ENCODE measurements at places on chromosomes 1 and 21.

- peak; percentile 52 for DNase-seq
Observed at GRCh38 chr21:32411350-32412161, 950 bp upstream of the EVA1C start.

DNA sequence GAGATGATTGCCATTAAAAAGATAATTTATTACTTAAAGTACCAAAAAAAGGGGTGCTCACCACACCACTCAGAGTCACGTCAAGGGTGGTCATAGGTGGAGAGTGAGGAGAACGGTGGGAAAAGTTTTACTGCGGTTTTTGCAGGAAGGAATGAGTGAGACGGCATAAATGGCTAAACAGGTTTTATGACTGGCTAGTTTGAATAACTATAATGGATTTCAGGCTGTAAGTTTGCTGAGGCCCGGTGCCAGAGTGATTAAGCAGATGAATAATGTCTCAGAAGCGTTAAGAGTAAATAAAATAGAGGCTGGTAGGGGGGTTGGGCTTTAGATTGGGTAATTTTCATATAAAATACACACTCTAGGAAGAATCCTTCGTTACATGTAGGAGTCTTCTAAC lies 1337.8 kb downstream of the AMY1C start:
- DNase-seq: no peak

- DNase-seq: no peak
Observed at GRCh38 chr1:95197616-95198252, 36.3 kb upstream of the RWDD3 start.

- DNase-seq: no peak
Observed at GRCh38 chr1:18705811-18706210, 75.2 kb downstream of the PAX7 start.

GRCh38 chr1:56056438-56057287 lies 522.7 kb downstream of the PLPP3 start:
- DNase-seq: no peak

- DNase-seq: no peak
Observed at GRCh38 chr1:45802343-45803298, 791 bp upstream of the MAST2 start.

DNA sequence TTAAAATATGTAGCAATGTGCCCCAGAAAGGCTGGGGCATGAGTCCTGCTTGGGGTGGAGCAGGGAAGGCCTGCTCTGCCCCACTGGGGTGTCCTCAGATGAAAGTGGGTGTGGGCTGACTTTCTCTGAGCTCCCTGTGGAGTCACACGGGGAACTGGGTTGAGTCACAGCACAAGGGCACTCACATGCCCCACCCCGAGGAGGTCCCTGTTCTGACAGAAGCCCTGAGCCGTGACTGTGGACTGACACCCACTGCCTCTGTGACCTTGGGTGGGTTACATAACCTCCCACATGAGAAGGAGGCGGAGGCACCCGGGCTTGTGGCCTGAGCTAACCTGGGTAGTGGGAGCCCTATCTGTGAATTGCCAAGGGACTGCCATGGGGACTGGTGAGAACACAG lies 52.5 kb upstream of the TINAGL1 start:
- DNase-seq: no peak

DNA sequence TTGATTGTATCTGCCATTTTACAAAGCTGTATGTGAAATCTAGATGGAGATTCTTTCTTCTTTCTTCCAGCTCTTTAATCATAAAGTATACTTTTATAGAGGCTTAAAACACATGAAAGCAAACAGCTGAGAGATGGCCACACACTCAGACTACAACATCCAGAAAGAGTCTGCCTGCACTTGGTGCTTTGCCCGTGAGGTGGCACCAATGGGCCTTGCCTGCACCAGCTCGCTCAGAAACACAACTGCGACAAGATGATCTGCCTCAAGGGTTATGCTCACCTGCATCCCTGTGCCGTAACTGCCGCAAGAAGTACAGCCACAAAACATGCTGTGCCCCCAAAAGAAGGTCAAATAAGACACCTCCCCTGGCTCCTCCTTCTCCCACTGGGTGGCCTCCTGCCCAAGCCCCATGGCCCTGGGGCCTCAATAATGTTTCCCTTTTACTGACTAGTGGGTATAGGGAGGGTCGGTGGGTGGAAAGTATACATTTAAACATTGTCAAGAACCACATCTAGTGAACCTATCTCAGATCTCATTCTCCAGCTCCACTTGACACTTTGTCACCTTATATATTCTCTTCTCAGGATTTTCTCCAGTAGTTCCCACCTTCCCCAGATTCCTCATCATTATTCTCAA lies 66.7 kb upstream of the ANGPTL3 start:
- no peak for DNase-seq

- no peak for DNase-seq
Observed at GRCh38 chr21:45487161-45487806, 55.0 kb downstream of the SLC19A1 start.

DNA sequence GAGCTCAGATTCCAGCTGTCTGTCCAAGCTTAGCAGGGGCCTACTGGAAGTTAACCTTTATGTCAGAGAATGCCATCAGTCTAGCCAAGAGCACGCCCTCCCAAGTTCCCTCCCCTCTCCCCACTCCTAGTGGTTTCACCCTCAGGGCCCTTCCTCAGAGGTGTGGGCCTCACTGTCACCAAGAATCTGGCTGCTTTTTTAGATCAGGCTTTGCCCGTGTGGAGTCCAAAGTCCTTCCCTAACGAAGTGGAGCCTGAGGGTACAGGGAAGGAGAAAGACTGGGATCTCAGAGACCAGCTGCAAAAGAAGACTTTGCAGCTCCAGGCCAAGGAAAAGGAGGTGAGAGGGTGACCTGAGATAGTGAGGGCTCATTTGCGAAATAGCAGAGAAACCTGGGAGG lies 4.1 kb downstream of the C1orf74 start:
- no peak for DNase-seq

- DNase-seq: no peak
Observed at GRCh38 chr1:24179251-24179840, 7.7 kb downstream of the IFNLR1 start.

- DNase-seq: no peak
Observed at GRCh38 chr1:228194436-228194835, 13.4 kb upstream of the OBSCN start.

DNA sequence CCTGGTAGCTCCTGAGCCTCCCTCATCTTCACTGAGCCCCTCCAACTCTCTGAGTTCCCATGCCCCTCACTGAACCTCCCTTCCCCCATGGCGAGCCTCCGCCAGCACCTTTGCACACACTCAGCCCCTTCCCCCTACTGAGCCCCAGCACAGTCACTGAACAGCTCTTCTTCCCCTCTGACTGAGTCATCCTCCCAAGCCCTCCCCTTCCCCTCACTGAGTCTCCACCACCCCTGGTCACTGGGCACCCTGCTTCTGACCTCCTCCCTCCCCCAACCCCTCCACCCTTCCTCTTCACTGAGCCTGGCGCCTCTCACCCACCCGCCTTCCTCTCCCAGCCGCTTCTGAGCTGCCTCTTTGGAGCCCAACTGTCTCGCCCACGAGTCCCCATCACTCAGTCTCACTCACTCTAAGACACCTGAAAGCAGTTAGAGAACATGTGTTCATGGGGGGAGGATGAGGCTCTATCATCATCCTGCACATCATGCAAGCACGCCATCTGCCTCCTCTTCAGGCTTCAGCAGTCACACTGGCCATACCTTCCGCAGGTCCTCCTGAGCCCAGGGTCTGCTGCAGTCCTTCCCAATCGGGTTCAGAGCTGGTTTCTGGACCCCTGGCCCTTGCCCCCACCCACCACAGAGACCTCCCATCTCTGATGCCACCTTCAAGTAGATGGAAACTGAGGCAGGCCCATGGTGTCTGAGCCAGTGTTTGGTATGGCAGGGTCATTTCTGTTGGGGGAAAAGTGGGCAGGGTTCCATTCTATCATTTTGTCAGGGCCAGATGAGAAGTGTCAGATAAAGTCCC lies 2.0 kb upstream of the TRNP1 start:
- no peak for DNase-seq

DNA sequence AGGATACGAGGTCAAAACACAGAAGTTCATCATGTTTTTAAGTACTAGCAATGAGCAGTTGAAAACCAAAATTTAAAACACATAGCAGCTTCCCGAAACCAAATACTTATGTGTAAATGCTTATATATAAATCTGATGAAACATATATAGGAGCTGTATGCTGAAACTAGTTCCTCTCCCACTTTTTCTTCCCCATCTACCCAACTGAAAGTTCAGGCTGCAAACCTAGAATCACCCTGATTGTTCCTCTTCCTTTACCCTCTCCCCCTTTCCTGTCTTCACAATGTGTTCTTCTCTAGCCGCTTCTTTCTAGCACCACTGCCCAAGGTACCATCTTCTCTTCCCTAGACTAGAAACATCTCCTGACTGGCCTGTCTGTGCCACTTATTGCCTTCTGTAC lies 90.6 kb downstream of the ST3GAL3 start:
- no peak for DNase-seq

DNA sequence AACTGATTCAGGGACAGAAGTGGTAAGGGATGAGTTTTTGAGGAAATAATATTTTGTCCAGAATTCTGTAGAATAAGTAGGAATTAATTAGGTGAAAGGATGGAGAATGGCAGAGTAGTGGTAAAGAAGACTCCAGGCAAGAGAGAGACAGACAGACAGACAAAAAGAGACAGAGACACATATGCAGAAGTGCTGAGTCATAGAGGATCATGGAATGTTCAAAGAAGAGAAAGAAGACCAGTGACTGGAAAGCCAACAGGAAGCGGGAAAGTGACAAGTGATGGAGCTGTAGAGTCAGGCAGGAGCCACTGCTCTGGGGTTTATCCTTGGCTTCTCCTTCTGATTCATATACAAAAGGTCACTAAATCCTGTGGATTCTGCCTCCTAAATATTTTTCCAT lies 85.9 kb downstream of the UROD start:
- no peak for DNase-seq

- DNase-seq: no peak
Observed at GRCh38 chr1:111719135-111719534, 20.1 kb downstream of the INKA2 start.

- DNase-seq: no peak
Observed at GRCh38 chr1:72489801-72490200, 207.5 kb upstream of the NEGR1 start.

GRCh38 chr1:40785446-40785845 lies 1.9 kb downstream of the KCNQ4 start:
- no peak for DNase-seq

GRCh38 chr1:34441259-34442069 lies 264.8 kb downstream of the C1orf94 start:
- DNase-seq: no peak

GRCh38 chr1:53372501-53372951 lies 44.7 kb upstream of the LRP8 start:
- no peak for DNase-seq

DNA sequence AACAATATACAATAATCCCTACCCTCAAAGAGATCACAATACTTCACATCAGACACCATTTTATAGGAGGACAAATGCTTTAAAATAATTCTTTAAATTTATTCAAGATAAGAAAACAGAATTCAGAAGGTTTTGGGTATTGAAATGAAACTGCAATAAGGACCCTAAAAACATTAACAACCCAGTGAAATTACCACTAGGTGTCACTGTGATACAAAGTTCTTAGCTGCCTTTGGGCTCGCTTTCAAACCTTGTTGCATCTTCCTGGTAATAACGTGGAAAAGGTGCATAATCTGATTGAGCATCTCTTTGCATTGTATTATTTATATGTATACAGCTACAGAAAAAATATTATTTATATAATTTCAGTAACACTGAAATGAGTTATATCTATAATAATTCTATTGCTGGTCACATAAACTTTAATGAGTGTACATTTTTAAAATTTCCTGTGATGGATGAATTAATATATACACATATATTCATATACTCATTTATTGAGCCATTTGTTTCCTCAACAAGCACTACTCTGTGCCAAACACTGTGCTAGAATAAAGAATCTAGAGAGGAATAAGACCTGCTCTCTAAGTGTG lies 185.2 kb downstream of the FAF1 start:
- DNase-seq: no peak

DNA sequence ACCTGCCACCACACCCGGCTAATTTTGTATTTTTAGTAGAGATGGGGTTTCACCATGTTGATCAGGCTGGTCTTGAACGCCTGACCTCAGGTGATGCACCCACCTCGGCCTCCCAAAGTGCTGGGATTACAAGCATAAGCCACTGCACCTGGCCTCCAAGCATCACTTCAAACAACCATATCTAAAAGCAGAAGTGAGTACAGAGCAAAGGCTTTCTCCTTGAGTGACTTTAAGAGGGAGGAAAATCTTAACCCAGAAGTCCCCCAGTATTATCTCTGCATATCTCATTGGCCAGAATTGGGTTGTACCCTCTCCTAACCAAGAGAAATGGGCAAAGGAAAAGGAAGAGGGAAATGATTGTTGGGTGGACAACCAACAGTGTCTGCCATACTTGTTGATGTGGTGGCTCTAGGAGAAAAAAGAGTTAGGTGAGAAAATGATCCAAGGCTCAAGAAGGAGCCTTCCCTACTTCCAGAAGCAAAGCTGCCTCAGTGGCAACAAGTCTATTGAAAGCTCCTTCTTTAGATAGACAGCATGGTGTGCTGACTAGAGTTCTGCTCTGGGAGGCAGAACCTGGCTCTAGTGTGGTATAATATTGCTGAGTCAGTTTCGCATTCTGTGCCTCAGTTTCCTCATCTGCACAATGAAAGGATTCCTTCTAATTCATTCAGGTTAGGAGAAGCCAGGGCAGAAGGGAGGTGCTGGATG lies 16.8 kb upstream of the FOXE3 start:
- DNase-seq: no peak

GRCh38 chr1:230144010-230144614 lies 77.1 kb downstream of the GALNT2 start:
- no peak for DNase-seq

GRCh38 chr1:109539676-109540075 lies at the start of gene GPR61:
TSS of gene GPR61 (plus strand) at chr1:109539872. CDS start at chr1:109543023, 3,151 bp downstream.
- DNase-seq: no peak

GRCh38 chr21:14985306-14985705 lies 79.5 kb downstream of the NRIP1 start:
- no peak for DNase-seq

DNA sequence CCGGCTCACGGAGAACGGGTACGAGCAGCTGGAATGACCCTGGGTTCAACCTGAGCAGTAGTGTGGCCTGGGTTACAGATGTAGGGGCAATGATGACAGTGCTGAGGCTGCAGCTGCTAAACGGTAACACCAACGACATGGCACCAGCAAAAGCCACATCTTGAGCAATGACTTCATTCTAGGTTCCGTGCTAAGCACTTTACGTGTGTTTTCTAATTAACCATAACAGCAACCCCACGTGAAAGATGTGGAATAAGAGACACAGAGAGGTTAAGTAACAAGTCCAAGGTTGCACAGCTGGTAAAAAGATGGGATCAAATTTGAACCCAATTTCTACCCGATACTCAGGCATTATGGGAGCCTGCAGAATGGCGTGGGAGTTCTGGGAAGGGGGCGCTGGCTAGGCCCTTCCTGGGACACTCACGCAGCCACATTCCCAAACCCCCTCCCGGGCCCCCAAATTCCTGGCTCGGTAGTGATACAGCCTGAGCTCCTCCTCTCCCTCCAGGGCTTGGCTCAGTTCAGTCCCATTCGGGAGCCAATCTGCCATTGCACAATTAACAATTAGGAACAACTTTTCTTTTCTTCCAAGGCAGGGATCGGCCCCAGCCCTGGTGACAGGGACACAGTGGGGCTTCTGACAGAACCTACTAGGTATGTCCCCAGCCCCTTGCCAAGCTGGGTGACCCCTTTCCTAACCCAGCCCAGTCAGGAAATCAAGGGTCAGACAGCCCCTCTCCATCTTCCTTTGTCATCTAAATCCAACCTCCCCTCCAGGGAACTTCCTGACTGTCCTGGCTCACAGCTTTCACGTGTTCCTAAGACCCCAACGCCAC lies 23.8 kb upstream of the ECE1 start:
- no peak for DNase-seq

All from CD8-positive, alpha-beta memory T cell (primary cell).